ENCODE measurements at places on chromosomes 1 and 21.

DNA sequence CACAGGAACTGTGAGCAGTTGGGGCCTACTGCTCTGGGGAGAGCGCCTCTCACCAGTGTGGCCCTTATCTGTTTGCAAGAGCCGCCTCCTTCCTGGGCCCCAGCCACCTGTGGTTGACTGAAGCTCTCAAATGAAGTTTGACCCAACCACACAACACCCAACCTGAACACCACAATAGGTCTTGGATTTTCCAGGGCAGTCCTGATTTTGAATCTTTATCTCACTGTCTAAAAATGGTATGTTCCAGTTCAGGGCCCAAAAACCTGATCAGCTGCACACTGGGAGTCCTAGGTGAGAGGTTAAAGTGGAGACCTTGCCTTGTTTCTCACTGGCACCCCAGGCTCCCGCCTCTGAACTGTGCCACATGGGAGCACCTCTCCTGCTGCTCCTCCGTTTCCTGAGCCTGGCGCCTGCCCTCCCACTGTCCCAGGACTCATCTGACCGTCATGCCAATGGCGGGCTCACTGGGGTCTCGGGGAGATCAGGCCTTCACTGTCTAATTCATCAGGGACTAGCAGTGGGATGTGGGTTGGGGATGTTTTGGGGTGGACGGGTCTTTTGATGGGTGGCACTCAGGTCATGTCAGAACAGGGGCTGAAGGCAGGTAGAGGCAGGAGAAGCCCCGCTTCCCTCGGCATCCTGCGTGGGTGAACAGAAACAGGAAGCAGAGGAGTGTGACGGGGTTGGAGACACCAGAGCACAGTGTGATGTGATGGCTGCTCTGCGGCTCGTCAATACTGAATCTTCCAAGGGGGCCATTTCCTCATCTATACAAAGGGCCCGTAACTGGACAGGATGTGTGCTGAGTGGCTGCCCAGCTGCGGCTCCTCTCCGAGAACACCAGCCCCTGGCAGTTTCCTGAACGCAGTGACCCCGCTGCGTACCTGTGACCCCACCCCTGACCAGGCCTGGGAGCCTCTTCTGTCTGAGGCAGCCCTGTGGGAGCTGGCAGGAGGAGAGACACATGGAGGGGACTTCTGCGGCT lies 59.6 kb upstream of the ITPKB start:
- no peak for DNase-seq

DNA sequence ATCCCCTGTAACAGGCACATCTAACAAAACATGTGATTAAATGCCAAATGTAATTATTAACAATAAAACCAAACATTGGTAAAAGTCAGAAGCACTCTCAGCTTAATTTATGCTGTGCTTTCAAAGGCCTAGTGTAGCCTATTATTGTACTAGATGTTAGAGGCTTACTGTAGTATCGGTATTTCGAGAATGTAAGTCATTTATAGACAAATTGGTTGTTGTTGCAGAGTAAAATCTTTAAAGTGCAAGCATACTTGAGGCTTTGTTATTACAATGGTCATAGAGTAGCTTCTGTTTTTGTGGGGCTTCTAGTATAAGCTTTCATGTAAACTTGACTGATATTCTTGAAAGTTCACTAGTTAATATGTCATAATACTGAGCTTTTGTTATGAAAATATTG lies 965.8 kb downstream of the PLA2G4A start:
- no peak for DNase-seq

DNA sequence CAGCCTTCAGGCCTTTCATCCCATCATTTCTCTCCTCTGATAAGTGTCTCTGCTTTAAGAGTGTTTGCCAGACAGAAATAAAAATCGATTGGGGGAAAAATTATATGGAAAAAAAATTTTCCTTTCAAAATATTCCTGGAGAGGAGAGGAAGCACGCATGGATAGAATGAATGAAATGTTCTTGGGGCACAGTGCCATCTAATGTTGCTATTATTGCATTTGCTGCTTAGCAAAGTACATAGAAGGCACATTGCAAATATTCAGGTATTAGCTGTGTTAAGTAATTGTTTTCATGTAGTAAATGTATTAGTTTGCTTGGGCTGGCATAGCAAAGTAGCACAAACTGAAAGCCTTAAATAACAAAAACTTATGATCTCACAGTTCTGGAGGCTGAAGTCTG lies 18.1 kb downstream of the B3GALT5 start:
- DNase-seq, result no peak

GRCh38 chr1:178564086-178564782 lies 51.3 kb downstream of the TEX35 start:
- no peak for DNase-seq
